ENCODE measurements at places on chromosomes 16 and 17.

GRCh38 chr17:50101346-50102163, 6.4 kb downstream of the PDK2 start:
- DNase-seq: no peak

DNA sequence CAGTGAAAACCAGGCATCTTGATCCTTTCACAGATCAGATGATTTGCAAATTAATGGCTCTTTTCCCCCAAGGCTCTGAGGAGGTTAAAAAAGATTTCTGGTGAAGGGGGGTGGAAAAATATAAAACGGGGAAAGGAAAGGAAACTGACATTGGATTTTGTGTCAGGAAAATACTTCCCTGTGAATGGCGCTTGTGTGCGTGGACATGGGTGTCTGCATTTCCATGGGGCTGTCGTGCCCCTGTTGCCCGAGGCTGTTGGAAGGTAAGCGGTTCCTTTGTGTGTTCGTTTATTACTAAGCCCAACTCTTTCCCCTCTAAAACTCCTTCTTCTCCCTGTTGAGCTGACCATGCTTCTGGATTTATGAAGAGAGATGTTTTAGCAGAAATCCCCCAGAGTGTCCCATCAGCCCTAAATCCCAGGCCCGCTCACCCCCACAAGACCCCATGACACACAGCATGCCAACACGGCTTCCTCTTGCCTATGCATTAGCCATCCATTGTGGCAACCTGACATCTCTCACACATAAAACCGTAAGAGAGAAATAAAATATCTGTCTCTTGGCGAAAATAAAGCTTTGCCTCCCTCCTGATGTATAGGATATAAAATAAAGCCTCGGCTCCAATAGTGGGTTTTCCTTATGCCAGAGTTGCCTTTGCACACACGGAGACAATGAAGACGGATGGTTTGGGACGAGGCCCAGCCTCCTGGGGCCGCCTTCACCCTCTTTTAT, 7.3 kb upstream of the LHX1 start:
- DNase-seq: no peak

GRCh38 chr17:44187131-44187899, 543 bp downstream of the TMUB2 start:
- no peak for DNase-seq

DNA sequence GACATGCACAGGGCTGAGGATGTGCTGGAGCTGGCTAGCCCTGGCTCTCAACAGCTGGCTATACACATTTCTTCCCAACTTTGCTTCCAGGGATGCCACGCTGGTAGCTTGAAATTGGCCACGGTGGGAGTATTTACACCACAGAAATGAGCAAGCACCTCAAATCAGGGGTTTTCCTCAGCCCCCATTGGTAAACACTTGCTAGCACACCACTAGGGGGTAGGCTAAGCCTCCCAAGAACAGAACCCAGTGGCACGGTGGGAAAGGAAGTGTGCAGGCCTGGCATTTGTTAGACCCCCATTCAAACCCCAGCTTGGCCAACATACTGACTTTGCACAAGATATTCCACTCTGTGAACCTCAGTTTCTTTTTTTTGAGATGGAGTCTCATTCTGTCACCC, 12.9 kb downstream of the DRC3 start:
- no peak for DNase-seq

DNA sequence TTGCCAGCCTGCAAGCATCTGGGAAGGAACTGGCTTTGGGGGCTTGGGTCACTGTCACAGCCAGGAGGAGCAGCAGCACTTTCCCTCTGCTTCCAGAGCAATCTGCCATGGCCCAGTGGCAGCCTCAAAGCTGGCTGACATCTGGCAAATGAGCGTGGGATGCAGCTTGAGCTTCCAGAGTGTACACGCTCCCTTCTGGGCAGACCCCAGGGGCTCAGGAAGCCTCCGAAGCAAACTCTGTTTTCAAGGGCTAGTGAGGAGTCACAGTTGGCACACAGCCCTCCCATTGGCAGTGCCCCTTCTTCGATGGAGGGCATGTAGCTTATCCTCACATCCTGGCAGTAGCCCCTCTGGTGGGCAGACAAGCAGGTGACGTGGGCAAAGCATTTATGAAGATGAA, 249.6 kb downstream of the ENGASE start:
- DNase-seq: no peak

- DNase-seq: no peak
Observed at GRCh38 chr16:3874242-3874641, 6.3 kb downstream of the CREBBP start.

- no peak for DNase-seq
Observed at GRCh38 chr16:11675561-11676511, 7.6 kb downstream of the SNN start.

DNA sequence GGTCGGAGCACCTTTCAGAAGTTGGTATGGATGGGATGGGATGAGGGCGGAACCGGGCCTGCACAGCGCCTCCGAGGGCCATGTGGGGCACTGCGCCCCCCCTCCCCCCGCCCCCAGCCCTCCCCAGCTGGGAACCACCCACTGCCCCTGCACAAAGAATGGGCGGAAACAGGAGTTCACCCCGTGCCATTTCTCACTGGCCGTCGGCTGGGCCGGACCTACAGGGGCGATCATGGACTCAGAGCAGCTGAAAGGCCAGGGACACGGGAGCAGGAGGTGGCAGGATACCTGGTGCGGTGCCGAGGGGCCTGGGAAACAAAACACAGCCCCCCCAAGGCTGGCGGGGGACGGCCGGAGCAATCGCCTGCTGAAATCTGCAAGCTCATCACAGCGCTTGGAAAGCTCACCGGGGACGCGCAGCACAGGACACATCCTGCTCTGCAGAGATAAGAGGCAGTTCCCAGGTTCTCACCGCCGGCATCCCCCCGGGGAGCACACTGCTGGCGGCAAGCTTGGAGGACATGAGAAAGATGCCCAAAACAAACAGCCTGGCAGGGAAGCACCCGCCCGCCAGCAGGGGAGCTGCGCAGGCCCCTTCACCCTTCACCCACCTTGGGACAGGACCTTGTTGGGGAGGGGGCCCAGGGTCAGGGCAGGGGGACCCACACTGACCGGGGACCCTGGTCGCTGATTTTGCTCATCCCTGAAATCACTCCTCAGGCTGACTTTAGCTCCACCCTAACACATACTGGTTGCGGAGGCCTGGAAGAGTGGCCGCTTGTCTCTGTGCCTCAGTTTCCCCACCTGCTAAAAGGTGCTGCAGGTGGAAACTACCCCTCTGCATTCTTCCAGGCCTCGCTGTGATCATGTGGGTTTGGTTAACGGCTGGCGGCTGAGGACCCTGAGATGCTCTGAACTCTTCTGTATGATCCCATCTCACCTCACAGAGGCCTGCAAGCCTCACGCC, 263.9 kb downstream of the C16orf95 start:
- peak; percentile 45 for DNase-seq

DNA sequence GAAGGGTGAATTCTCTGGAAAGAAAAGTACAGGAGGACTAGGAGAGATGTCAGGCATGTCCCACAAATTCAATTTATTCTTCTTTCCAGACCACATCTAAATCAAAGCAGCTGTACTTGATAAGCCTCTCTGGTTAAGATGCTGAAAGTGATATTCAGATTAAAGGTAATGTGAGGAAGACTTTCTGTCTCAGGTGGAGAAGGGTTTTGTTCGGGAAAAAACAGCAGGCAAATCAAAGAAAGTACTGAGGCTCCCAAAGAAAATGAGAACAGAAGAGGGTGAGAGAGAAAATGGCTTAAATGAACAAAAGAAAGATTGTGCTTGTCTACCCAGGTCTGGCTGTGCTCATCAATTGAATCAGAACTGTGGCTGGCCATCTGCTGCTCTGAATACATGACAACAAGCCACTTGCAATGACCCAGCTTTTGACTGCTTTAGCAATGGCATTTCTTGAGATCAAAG, 55.6 kb downstream of the MMD start:
- DNase-seq: no peak

DNA sequence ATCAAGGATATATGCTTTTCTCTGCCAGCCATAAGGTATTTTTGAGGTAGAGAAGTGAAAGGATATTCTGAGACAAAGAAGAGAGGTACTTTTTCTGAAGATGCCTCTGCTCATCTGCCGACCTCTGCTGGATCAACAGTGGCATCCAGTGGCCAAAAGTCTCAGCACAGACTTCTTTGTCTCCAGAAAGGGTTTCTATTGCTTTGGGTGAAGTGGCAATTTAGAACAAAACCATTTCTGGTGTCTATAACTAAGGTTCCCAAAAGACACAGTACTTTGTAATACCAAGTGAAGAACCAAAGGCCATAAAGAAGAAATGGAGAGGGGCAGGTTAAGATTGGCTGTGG, 155.2 kb upstream of the C17orf78 start:
- peak; percentile 41 for DNase-seq

- DNase-seq: no peak
Observed at GRCh38 chr16:49635591-49636581, 220.0 kb downstream of the ZNF423 start.

DNA sequence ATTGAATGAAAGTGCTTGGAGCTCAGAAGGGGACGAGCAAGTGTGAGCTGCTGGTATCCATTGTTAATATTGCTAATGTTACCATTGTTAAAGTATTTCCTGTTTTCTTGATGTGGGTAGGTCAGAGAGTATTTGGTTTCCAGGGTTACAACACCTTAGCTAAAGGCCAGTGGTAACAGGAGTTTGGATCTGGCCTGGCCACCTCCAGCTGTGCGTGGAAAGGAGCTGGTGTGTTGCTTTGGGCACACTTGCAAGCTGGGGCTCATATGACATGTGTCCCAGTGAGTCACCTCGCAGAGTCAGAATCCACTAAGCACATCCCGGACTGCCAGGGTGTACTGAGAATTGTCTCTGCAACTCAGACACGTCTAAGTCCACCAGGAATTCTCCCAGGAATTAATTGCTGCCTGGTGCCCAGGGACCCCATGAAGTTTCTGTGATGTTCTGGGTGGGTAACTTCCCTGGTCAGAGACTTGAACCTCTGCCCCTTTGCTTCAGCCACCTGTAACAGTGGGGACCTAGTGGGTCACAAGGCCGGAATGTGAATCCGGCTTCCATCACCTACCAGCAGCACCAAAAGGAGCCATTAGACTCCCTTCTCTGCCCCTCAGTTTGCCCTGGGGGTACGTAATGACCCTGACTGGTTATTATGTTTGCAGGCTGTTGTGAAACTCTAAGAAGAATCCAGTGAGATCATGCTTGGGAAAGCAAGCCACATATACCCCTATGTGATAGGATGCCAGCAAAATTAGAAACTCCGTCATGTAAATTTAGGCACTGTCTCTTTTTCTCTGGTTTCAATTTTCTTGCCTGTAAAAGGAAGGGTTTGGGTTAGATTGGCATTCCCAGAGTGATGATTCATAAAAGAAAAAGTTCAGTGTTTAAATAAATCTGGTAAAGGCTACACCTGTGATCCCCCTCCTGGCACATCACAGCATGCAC, 12.8 kb downstream of the SLC6A2 start:
- DNase-seq: peak; percentile 18

DNA sequence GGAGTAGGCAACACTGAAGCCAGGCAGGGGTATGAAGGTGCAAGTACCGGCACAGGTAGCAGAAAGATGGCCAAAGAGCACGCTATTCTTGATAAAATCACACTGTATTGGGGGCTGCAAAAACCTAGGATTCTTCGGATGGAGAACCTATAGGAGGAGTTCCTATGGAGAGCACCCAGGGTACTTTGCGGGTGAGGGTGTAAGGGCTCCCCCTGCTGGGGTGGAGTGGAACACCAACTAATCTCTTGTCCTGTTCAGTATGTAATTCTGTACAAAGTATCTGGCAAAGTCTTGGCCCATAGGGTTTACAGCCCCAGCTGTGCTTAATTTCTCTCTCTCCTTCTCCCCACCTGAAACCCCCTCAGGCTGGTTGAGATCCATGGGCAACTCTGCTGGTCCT, 393.1 kb upstream of the ASIC2 start:
- DNase-seq: peak; percentile 62

- no peak for DNase-seq
Observed at GRCh38 chr16:85909932-85910853, 11.2 kb downstream of the IRF8 start.

DNA sequence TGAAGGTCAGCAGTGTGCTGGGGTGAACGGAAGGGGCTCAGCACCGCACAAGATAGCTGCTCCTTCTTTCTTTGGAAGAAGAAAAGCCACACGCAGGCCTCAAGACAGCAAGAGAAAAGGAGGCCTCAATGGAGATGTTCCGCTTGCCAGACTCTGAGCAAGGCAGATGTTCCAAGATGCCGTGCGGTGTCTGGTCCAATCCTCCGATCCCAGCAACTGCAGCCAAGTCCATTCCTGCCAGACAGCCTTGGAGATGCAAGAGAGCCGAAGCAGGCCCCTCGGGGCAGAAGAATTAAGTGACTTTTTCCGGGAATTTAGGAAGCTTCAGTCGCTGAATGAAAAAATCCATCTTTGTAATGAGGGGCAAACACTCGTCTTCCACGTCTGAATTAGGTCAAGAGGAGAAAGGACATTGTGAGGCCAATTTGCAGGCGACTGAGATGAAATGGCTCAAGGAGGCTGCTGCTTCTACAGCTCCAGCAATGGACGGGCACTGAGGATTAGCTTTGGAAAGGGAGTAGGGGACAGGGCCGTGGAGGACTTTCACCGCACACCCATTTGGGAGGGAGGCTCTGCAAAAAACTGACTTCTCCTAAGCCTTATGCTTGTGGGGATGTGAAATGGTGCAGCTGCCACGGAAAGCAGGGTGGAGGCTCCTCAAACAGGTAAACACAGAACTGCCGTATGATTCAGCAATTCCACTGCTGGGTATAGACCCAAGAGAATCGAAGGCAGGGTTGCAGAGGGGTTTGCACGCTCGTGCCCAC, 44.7 kb downstream of the RPH3AL start:
- DNase-seq: no peak

- no peak for DNase-seq
Observed at GRCh38 chr17:77304746-77305473, 164.1 kb downstream of the SEC14L1 start.

DNA sequence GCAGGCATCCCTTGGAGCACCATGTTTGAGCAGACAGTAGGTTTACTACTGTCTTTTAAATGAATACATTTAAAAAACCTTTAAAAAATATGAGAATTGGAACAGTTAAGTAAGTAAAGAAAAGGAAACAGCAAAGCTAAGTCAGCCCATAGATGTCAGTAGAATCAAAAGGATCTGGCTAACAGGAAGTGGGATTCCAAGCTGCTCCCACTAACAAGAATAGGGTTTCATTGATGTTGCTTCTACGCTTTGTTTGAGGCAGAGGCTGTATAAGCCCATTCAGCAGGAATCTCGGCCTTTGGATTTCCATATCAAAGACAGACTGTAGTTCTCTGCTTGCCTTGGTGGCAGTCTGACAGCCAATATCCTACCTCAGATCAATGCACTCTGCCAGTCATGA, 122.9 kb upstream of the ELAC2 start:
- peak; percentile 12 for DNase-seq

GRCh38 chr17:61393904-61394629, 5.6 kb upstream of the TBX2 start:
- DNase-seq: no peak

DNA sequence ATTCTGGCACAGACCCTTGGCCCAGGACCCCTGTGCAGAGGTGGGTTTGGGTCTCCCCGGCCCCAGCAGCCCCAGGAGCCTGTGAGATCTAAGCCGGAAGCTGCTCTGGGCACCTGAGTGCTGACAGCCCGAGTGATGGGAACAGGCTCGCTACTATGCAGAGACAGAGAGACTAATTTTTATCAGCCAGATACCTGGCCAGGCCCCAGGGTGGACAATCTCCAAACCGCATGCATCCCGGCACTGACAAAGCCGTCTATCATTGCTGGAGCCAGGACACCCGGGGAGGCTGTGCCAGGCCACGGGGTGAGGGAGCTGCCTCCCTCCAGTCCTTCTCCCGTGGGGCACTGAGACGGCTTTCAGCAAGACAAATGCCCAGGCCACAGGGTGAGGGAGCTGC, 25.0 kb downstream of the CBFA2T3 start:
- DNase-seq: no peak

- no peak for DNase-seq
Observed at GRCh38 chr16:72536723-72537435, 364.9 kb upstream of the PMFBP1 start.

GRCh38 chr16:47037396-47037745, 63.9 kb upstream of the DNAJA2 start:
- peak; percentile 39 for DNase-seq
